ENCODE measurements at places on chromosomes 12 and 14.

DNA sequence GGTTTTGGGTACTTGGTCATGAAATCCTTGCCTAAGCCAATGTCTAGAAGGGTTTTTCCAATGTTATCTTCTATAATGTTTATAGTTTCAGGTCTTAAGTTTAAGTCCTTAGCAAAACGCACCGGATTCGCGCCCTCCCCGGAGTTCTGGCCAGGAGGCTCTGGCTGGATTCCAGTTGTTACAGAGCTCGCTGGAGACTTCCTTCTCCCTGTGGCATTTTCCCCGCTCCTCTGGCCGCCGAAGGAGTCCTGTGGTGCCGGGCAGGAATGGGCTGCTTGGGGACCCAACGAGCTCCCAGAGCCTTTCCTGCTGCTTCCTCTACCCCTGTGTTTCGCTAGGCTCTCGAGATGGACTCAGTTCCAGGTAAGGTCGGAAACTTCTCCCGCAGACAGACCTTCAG is 335.9 kb downstream of the AEBP2 start:
- DNase-seq: no peak

DNA sequence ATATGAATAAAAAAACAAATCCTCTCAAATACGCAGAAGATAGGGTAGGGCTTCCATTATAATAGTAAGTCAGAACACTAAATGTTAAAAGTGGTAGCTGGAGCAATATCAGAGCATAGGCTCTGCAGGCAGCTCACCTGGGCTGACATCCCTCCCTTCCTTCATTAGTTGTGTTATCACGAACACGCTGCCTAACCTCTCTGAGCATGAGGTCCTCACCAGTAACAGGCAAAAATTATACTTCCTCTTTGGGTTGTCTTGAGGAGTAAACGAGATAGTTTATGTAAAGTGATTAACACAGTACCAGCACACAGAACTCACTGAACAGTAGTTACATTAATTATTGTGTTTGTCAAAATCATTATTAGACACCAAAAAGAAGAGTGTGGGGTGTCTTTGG is 154.3 kb downstream of the STXBP6 start:
- no peak for DNase-seq

- DNase-seq: no peak
Measured at GRCh38 chr12:47730341-47730744, 5.1 kb upstream of the ENDOU start.

GRCh38 chr12:12562016-12562483 is 613 bp downstream of the DUSP16 start:
- DNase-seq: peak; percentile 29

DNA sequence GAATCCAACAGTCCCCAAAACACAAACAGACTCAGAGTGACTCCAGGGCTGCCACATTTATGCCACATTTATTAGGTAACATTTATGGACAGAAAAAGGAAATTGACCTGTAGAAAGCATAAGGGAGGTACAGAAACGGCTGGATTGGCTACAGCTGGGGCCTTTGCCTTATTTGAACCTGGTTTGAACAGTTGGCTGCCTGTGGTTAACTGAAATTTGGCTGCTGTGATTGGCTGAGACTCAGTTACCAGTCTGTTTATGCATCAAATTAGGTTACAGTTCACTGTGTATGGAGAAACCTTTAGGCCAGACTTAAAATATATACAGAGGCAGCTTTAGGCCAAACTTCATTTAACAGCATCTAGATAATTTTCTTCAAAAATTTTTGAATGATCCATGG is 27.8 kb upstream of the PCNX1 start:
- DNase-seq: peak; percentile 34

DNA sequence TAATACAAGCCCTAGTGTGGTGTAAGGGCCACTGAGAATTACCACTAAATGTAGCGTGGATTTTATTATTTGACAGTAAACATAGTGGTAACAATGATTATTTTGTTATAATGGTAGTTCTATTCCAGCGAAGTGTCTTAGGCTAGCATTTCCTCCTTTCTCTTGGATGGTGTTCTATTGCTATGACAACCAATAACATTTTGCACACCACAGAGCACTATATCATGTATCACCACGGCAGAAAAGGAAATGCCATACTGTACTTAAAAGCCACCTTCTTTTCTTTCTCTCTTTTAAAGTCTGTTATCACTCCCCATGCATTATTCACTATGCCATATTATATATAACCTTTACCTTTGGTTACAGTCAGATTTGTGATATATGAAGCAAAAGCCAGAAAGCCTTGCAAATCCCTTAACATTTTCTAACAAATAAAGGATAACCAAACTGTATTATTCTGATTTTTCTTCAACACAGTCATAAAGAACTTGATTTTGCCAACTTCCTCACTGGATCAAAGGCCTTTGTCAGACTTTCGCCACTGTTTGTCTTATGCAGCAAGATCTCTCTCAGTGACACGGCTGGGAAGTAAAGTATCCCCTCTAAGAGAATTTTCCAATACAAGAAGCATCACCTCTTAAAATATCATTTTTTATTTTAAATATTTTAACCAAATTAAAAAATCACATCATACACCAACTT is 195.8 kb downstream of the FOXN3 start:
- DNase-seq: peak; percentile 77

GRCh38 chr12:75177997-75178396 is 31.6 kb downstream of the KCNC2 start:
- DNase-seq: no peak

- no peak for DNase-seq
Measured at GRCh38 chr14:71377099-71377498, 469.8 kb downstream of the PCNX1 start.

DNA sequence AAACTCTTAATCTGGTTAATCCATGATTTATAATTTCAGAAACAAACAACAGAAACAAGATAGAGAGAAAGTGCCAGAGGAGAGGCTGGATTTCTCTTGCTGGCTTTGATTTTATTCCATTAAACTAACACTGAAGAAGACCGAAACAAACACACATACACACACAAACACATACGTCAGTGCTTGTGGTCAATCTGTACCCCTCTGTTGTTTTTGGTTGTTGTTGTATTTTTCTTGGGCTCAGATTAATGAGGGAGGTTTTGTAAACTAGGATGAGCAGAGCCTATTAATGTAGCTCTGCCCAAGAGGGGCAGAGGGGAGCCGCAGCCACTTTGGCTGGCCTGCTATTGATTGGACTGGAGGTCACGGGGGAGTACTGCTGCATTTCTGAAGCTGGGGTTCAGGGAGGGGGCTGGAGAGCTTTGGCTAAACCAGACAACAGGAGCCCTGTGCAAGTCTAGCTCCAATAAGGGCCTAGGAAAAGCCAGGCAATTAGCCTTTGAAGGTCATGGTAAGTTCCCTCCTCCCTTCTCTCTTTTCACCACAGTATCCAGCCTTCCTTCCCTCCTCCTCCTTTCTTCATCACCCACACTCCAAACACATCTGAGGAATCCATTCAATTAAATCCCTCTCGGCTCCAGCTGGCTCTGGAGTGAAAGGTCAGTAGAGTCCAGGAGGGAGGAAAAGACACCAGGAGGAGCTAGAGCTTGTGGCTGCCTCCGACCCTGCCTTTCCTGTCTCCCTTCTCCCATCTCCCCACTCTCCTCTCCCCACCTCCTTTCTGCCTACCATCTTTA is 344.1 kb upstream of the LMO3 start:
- no peak for DNase-seq

GRCh38 chr14:43411841-43412240 is 1095.2 kb downstream of the FSCB start:
- DNase-seq: no peak

GRCh38 chr12:106096376-106096775 is 42.4 kb downstream of the NUAK1 start:
- no peak for DNase-seq

DNA sequence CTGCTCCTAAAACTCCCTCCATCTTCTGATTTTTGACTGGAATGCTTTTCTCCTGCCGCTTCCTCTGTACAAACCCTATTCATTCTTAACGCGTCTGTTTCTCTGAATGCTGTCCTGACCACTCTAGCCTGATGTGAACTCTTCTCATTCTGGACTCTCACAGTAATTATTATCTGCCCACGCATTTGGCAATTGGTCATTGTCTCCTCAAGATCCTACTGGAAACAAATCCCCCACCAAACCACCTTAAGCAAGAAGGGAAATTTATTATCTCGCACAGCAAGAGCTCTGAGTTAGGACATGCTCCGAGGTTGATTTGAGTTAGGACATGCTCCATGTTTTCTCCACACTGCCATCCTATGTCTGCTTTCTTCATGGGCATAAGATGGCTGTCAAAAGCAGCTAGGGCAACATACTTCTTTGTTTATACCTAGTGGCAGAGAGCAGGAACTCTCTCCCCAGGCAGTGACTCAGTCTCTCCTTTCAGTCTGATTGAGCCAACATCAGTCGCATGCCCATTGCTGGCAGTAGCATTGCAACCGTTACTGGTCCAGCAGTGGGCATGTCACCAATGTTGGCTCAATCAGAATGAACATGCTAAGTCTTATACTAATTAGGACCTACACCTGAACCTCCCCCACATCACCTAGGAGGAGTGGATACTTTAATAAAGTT is 102.2 kb downstream of the SSPN start:
- no peak for DNase-seq

GRCh38 chr12:73308079-73308478 is 1035.9 kb downstream of the TRHDE start:
- no peak for DNase-seq

DNA sequence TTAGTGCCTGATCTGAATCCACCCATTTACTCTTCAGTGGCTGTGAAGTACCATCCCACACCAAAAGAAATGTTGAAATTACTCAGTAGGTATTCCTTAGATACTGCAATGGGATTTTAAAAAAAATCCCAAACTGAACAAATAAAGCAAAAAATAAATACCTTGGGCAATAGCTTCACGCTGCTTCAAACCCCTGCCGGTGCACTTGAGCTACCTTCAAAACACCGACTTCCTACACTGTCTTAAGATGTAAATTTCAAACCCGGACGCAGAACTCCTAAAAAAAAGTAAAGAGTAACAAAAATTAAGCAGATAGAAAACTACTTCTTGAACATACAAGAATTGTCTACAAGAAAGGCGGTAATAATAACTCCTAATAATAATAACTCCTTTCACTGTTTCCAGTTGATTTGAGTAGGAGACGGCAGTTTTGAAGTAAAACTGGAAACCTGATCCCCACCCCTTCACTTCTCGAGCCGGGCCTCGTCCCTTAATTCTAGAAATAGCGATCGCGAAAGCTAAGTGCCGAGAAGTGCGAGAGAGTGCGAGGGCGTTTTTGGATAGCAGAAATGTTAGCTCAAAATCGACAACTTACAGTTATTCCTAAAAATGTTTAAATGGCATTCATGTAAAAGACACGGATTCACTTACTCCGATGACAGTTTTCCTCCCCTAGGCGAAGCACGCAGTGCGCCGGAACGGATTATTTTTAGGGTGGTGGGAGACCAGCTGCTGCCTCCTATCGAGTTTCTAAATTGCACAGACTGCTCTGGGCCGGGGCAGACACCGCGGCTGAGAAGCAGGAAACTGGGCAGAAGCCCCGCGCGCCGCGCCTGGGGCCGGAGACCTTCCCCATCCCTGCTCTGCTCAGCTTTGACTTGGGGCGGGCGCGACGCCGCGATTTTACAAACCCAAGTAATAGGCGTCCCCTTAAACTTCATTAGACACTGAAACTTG is at the start of gene ABCC9:
Gene ABCC9 (minus strand): TSS at position 878 of the 957 bp plus-strand sequence. CDS start 4,752 bp downstream, outside the sequence.
- no peak for DNase-seq

GRCh38 chr14:53231171-53231570 is 78.0 kb upstream of the DDHD1 start:
- DNase-seq: no peak

- DNase-seq: peak; percentile 79
Measured at GRCh38 chr12:124550123-124551089, 17.0 kb downstream of the NCOR2 start.

- peak; percentile 33 for DNase-seq
Measured at GRCh38 chr12:106378788-106379187, 21.2 kb downstream of the POLR3B start.

GRCh38 chr12:546920-547845 is 87.4 kb downstream of the B4GALNT3 start:
- DNase-seq: peak; percentile 75

- no peak for DNase-seq
Measured at GRCh38 chr12:94604366-94604698, 46.0 kb downstream of the TMCC3 start.

- no peak for DNase-seq
Measured at GRCh38 chr12:103712216-103712615, 125.1 kb downstream of the STAB2 start.

DNA sequence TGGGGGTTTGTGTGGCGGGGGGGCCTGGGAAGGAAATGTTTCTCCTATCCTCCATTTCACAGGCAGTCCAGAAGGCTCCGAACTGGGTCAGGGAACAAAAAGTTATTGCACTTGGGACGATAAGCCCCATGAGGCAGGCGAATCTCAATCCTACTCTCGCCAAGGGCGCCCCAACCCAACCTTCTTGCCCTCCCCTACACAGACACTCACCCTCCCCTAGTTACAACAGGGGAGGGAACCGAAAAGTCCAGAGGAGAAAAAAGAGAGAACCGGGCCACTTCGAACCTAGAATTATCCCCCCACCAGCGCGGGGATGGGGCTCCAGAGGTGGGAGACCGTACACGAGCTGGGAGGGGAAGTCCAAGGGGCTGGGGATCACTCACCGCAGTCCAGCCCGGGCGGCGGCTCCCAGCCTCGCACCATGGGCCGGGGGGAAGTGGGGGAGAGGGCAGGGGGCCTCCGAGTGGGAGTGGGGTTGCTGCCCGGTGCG is 357 bp downstream of the HOMEZ start:
- no peak for DNase-seq

- DNase-seq: no peak
Measured at GRCh38 chr12:31531893-31532292, 59.0 kb downstream of the DENND5B start.

DNA sequence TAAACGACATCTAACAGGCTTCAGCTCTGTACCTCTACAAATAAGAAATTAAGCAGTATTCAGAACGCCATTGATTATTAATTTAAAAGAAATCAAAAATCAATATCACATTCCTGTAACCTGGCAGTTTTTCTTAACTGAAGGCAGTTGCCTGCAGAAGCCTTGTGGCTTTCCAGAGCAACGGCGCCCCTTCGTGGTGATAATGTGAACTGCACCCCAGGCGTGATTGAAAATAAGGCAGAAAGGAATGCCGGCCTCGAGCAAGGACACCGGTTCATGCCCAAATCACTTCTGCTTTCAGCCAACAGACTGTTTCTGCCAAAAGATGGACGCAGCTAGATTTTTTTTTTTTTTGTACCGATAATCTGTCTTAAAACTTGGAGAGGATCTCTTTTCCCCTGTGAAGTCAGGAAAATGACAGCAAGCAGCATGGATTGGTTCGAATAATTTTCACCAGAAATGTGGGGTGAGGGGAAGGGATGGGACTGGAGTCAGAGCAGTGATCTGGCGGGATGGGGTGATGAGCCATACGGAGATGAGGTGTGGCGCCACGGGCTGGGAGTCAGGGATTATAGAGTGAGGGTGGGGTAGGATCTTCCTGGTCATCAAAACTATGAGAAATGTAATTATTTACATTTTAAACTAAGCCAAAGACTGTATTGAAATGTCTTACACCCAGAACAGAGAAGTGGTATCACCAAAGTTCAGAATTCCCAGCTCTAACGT is 473.0 kb downstream of the DPF3 start:
- peak; percentile 87 for DNase-seq

GRCh38 chr12:13957576-13957975 is 23.8 kb downstream of the GRIN2B start:
- no peak for DNase-seq

Measured in KBM-7 (cell line).